ENCODE measurements at places on chromosomes 1 and 21.

- H3K4me1 ChIP-seq = no peaks in the 10 kb centered on the region
- no peak for DNase-seq
- peaks cover 1% of the 10 kb centered on the region for H3K27me3 ChIP-seq
- no peak overlapping the region for H3K27ac ChIP-seq
Measured at GRCh38 chr1:73930293-73930692, 267.7 kb downstream of the LRRIQ3 start.

DNA sequence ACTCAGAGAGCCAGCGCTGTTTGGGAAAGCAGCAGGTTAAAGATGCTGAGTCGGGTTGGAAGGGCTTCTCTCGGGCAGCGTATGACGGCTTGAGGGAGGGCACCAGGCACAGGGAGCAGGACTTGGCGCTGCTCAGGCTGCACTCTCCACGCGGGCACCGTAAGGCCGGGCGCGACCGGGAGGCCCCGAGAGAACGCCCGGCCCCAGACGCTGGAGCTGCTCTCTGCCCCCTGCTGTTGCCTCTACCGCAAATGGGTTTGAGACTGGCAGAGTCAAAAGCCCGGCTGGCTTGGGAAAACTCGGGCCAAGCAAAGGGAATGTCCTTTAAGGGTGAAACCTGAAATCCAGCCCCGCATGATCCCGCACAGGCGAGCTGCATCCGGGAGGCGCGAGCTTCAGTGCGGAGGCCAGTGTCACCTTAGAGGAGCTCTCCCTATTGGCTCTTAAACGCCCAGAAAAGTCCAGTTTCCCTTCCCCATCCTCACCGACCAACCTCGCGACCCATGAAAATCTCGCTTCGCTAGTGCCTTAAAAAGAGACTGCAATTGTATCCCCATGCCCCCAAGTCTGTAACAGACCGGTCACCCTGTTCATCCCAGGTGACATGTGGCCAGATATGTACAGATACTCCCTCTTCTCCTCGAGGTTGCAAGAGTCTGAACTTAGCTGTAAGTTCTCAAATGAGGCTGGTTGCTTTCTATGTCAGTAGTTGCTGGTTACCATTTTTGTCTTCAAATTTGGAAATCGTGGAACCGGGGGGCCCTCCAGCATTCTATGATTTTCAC, 1.1 kb downstream of the PRRX1 start:
- H3K4me1 ChIP-seq = peaks cover 66% of the 10 kb centered on the region
- peak overlapping the region; percentile 86 for H3K4me3 ChIP-seq
- peak overlapping the region; percentile 96 for H3K27ac ChIP-seq
- DNase-seq = peak; percentile 85
- no peaks in the 10 kb centered on the region for H3K27me3 ChIP-seq
- peaks cover 18% of the 10 kb centered on the region for H3K36me3 ChIP-seq

- peaks cover 3% of the 10 kb centered on the region for H3K27me3 ChIP-seq
- peak overlapping the region; percentile 76 for H3K27ac ChIP-seq
- H3K36me3 ChIP-seq = no peaks in the 10 kb centered on the region
- DNase-seq = no peak
- no peak overlapping the region for H3K4me3 ChIP-seq
Measured at GRCh38 chr1:209641832-209642172, 10.4 kb downstream of the LAMB3 start.

DNA sequence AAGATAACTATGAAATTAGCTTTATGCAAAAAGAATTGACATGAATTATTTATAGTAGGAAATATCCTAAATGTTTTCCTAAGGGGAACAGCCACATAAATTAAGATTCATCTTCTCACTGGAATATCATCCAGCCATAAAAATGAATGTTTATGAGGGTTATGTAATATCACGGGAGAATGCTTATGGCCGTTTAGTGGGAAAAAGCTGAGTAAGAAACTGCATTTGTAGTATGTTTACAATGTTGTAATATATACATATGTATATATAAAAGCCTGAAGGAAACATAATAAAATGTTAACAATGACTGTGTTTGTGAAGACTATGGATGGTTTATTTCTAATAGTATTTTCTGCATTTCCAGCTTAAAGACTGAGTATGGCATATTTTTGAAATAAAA, 152.3 kb upstream of the DNAH14 start:
- peaks cover 23% of the 10 kb centered on the region for H3K27me3 ChIP-seq
- H3K36me3 ChIP-seq = no peaks in the 10 kb centered on the region
- no peak overlapping the region for H3K4me3 ChIP-seq
- DNase-seq = no peak
- no peaks in the 10 kb centered on the region for H3K4me1 ChIP-seq

Measured in chondrocyte (in vitro differentiated cells).